ENCODE measurements at places on chromosomes 2 and 18.
A peak's percentile ranks its signal among the peaks of the same experiment; 100 is the strongest.

- DNase-seq: no peak
These were observed 481.1 kb upstream of the HS6ST1 start for GRCh38 chr2:128799730-128800129.

- no peak for DNase-seq
These were observed 2.7 kb upstream of the TGIF1 start for GRCh38 chr18:3447068-3447894.

DNA sequence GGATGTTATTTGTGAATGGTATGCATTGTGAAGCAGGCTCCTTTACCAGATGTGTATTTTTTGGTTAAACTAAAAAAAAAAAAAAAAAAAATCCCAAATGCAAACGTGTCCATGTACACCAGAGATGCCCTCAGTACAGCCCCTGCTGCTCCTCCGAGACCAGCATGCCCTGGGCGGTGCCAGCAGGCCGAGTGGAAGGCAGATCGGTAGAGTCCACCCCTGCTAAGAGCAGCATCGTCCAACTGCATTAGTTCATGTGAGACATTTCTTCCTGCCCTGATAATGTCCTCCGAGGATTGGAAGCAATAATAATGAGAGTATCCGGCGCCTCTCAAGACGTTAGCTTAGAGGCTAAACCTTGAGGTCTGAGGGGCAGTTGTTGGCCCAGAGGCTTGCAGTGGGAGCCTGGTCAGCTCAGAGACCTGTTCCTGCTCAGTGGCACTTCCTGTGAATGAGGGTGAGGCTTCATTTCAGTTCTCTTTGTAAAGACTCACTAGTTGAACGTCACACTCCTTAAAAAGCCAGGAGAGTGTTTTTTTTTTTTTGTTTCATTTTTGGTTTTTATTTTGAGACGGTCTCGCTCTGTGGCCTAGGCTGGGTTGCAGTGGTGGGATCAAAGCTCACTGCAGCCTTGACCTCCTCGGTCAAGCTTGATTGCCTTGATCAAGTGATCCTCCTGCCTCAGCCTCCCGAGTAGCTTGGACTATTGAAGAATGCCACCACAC is 5.6 kb downstream of the SLC66A3 start:
- DNase-seq: no peak

- no peak for DNase-seq
These were observed 120.5 kb downstream of the PARD3B start for GRCh38 chr2:204665771-204666170.

GRCh38 chr18:73316513-73316912 is 448.7 kb upstream of the NETO1 start:
- no peak for DNase-seq

GRCh38 chr2:100039291-100039980 is 103.0 kb downstream of the AFF3 start:
- DNase-seq: no peak

GRCh38 chr2:215619022-215619958 is 183.4 kb upstream of the FN1 start:
- DNase-seq: no peak

GRCh38 chr2:8918412-8918811 is 81.0 kb upstream of the KIDINS220 start:
- DNase-seq: no peak

- DNase-seq: peak; percentile 60
These were observed 38.7 kb downstream of the INPP4A start for GRCh38 chr2:98483257-98483861.

DNA sequence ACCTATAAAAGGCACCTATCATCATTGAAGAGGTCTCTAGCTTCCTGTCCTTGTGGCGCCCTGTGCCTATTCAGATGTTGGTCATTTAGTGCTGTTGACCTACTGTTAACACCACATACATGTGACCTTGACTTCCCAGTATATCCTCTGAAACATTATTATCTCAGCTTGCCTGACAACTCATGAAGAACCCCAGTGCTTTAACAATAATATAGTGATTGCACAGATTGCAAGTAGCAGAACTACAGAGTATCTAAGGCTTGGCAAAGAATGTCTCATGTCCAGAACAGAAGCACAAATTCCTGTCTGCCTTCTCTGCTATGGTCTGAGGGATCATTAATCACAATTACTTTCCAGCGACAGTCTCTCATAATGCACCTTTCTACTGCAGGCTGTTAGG is 165.3 kb downstream of the LCLAT1 start:
- DNase-seq: no peak

DNA sequence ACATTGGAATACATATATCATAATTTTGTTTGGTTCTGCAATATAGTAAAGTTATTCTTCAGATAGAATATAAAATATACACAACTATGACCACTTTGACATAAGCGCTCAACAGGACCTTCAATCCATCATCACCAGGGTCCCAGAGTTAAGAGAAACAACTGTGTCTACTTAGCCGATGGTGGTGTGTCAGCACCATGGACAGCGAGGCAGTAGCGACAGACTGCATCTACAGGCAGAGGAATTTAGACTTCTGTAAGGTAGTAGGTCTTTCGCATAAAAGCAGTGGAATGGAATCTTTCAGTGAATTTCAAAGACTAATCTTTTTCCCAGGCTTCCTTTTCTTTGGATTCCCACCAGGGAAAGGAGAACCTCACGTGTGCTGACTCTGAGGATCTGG is 20.5 kb upstream of the LRPPRC start:
- DNase-seq: no peak

DNA sequence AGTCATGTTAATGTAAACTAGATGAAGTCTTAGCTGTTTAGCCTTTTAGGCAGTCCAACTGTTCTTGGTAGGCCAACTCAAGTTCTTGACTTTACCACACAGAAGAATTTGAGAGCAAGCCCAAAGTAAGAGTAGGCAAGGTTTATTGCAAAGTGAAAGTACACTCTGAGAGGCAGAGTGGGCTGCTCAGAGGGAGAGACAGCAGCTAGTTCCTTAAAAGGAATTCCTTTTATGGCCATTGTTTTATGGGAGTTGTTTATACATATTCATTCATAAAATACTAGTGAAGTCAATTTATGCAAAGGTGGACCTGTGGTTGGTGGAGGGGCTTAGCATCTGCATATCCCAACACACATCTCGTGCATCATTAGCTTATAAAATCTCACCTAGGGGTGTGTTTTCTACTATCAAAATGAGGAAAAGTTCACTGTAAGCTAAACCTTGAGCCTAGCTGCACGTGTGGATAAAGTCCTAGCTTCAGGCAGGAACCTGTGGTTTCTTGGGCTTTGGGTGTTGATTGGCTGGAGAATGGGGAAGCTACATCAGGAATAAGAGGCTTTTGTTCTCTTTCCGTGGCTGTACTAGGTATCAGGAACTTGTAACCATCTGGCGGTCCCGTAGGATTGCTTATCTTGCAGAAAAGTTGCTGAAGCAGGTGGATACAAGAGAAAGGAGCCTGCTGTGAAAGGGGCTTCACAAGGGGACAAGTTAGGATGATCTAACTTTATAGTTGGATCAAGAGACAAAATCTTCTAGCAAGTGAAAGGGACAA is 110.4 kb upstream of the GULP1 start:
- DNase-seq: no peak

DNA sequence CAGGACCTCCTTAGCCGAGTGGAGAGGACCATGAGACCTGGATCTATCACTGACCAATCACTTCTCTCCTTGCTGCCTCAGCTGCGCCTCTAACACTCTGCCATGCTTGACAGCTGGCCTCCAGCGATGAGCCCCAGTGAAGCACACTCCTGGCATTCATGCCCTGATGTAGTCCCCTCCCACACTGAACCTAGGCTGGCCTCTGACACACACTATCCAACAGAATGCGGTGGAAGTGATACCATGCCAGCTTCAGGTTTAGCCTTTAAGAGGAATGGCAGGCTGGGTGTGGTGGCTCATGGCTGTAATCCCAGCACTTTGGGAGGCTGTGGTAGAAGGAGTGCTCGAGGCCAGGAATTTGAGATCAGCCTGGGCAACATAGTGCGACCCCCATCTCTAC is 73.7 kb upstream of the LAPTM4A start:
- DNase-seq: no peak

GRCh38 chr18:9973470-9973869 is 59.7 kb downstream of the VAPA start:
- no peak for DNase-seq

DNA sequence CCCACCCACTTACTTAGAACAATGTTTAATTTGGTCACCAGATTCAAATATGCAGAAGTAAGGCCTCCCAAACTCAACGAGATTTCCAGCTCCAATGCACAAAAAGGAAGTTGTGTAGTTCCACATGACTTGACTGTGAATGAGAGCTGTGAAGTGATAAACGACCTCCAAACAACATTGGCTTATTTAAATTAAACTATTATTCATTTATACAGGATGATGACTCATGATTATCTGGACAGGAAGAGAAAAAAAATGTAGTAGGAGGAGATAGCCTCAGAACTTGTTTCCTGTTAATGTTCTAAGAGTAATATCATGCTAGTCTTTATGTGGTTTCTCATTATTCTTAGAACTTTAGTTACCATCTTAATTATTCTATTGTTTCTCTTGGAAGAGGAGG is 237.3 kb downstream of the C1D start:
- DNase-seq: peak; percentile 12

DNA sequence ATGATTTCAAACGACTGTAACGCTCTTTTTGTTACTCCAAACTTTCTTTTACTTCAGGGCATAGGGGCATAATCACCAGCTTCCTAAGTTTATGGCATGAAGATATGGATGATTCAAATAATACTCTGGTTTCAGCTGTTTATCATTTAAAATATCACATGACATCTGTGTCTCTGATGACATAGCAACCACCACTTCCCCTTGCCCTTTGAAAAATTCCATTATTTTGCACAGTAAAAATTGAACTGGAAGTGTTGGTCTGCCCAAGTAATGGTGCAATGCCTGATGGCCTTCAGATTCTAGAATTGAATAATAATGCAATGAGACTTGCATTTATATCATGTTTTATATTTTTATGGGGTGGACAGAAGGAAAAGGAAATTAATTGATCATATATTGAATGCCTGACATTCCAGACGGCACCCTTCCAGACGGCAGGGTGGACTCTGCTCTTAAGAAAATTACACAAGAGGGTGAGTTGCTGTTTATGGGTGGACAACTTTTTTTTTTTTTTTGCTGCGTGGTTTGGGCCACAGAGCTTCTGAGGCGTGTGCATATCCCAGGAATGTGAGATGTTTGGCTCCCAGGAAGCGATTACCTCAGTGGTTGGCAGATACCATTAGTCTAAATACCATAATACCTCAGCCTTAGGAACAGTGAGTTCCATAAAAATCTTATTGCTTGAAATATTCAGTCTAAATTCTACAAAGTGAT is 101.7 kb upstream of the ZNF521 start:
- DNase-seq: no peak

GRCh38 chr18:10860928-10861327 is 288.4 kb downstream of the PIEZO2 start:
- no peak for DNase-seq

GRCh38 chr18:8870528-8870927 is 165.2 kb downstream of the MTCL1 start:
- DNase-seq: peak; percentile 52

GRCh38 chr2:189628817-189629530 is 32.3 kb upstream of the ASNSD1 start:
- no peak for DNase-seq

Data from epithelial cell of prostate (primary cell).